Activated naive CD4-positive, alpha-beta T cell treated with anti-CD3 and anti-CD28 coated beads, Interleukin-2, amount 10 ng/mL, durations not matched to agents 5 hours and 36 hours (primary cell): ENCODE measurements at places on chromosomes 12 and 14. TPM values are rescaled to one million over a fixed set of nuclear protein-coding genes. Genes with fewer than 3 reads are reported as not detected.

GPRC5D gene
- 0.83 TPM for total RNA-seq

SDSL gene
- total RNA-seq, result not detected

LRRK2 gene
- total RNA-seq, result not detected

CCDC38 gene
- total RNA-seq, result not detected

HOXC4 gene
- total RNA-seq, result not detected

MEG3 gene
- not detected for total RNA-seq

PARPBP gene
- total RNA-seq, result 18.9 TPM

LRP1-AS gene
- not detected for total RNA-seq

PYM1 gene
- 55.4 TPM for total RNA-seq

DTX3 gene
- 22.1 TPM for total RNA-seq

ITGB7 gene
- 480 TPM for total RNA-seq

NOS1 gene
- total RNA-seq, result not detected

PTCSC3 gene
- total RNA-seq, result not detected

ERO1A gene
- total RNA-seq, result 188 TPM

TXNDC16 gene
- 10.1 TPM for total RNA-seq

TRPV4 gene
- total RNA-seq, result not detected

TAS2R20 gene
- total RNA-seq, result 0.86 TPM

DHRS2 gene
- total RNA-seq, result 0.24 TPM
